Stimulated activated CD8-positive, alpha-beta memory T cell treated with anti-CD3 and anti-CD28 coated beads, Interleukin-2, amount 100 ng/mL, for 1 hour (primary cell): ENCODE measurements at places on chromosomes 13 and 19.

DNA sequence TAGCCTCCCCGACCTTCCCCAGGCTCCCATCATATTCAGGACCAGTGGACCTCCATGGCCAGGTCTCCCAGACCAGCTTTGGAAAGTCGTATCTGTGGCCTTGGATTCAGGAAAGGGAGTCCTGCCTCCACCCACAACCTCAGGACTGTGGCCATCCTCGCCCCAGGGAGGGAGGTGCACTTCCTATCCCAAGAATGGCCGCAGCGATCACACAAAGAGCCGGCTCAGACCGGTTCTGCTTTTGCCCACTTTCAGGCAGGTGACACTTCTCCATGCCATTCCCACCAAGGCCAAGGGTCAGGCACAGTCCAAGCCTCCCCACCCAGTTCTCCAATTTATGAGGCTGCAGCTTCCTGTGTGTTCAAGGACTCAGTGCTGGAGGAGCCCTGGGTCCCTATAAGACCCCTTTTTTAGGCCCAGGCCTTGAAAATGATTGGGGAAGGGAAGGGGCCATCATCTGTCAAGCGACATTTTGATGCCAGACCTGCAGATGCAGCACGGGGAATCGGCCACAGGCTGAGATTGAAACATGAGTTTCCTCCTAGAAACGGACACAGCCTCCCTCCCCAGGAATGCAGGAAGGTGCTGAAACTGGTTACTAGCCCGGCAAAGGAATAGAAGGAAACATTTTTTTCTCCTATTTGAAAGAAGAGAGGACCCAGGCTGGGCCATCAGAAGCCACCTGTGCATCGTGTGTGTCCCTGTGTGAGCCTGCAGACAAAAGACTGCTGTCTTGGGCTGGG, 65.6 kb upstream of the USE1 start:
- no peak for DNase-seq

DNA sequence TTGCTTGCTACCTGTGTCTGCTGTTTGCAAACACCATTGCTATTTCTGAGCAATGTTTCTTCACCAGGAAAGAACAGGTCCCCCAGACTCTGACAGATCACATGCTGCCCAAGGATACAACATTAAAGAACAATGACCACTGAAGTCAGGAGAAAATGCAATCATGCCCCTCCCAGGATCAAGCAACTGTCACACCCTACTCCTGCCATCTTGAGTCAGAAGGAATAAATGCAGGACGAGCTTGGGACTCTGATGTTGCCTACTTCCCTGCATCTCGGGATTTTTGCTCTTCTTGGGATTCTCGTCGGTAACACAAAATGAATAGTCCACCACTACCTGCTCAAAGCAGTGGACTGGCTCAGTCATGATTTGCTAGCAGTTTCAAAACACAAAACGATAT, 490.6 kb downstream of the COG6 start:
- no peak for DNase-seq

DNA sequence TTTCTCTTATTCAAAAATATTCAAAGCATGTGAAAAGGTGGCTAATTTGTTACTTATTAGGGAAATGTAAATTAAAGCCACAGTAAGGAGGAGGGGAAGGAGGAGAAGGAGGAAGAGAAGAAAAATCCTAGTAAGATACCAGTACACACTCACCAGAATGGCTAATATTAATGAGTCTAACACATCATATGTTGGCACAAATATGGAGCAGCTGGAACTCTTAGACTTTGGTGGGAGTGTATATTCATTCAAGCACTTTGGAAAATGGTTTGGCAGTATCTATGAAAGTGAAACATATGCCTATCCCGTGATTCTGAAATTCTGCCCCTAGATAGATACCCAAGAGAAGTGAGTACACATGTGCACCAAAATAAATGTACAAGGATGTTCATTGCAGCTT, 38.1 kb upstream of the RGCC start:
- no peak for DNase-seq

- no peak for DNase-seq
These were observed 710 bp upstream of the BTBD2 start for GRCh38 chr19:2016041-2016807.

GRCh38 chr19:17424743-17425365, 5.0 kb downstream of the MVB12A start:
- DNase-seq: no peak

DNA sequence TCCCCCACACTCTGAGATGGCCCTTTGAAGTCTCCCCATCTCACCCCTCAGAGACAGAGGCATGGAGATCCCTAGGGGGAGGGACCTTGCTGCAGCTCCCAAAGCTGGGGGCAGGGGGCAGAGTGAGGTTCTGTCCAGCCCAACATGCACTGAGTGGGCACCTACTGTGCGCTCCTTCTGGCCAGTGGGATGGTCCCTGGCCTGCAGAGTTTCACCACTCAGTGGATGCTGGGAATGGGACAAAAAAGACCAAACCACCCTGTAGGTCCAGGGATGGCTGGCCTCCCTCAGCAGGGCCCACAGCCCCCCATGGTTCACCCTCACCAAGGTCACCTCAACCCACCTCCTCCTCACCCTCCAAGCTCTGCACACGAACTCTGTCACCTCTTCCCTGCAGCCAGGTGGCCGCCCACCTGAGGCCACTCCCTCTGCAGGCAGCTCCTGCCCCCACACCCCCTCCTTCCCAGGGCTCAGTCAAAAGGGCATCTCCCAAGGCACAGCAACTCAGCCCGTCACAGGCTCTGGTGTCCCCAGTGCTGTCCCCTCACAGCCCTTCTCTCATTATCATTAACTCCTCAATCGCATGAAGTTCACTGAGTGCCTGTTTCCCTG, 16.1 kb downstream of the CEACAM21 start:
- DNase-seq: no peak

- DNase-seq: no peak
These were observed 12.0 kb upstream of the DZIP1 start for GRCh38 chr13:95656386-95657015.

DNA sequence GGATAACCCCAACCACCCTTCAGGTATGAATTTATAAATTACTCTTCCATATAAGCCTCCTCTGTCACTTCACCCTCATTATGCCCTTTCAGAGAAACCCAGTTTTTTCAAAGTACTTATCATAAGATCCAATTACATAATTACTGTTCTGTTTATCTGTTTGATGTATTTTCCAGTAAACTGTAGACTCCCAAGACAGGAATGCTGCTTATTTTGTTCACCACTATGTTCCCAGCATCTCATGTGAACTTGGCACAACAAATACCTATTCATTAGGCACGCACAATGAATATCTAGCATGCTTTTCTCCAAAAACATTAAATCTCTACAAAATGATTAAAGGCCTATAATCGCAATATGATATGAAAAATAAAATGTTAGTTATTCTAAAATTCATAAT, 13.2 kb downstream of the ENOX1 start:
- DNase-seq: no peak

DNA sequence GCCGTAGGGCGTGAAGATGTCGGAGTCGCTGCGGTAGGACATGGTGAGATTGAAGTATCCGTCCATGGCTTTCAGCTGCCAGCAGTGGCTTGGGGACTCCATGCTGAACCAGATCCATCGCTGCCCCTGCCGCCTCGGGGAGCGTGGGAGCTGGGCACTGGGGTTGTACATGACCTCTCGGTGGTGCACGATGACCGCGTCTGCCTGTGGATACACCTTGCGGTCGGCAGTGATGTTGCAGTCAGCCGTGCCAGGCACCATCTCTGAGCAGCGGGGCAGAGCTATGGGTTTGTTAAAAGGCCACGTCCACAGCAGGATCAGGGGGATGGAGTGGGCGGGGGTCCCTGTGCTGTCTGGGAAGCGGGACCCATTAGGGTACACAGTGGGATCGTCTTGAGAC, 7.4 kb downstream of the FUT6 start:
- no peak for DNase-seq

DNA sequence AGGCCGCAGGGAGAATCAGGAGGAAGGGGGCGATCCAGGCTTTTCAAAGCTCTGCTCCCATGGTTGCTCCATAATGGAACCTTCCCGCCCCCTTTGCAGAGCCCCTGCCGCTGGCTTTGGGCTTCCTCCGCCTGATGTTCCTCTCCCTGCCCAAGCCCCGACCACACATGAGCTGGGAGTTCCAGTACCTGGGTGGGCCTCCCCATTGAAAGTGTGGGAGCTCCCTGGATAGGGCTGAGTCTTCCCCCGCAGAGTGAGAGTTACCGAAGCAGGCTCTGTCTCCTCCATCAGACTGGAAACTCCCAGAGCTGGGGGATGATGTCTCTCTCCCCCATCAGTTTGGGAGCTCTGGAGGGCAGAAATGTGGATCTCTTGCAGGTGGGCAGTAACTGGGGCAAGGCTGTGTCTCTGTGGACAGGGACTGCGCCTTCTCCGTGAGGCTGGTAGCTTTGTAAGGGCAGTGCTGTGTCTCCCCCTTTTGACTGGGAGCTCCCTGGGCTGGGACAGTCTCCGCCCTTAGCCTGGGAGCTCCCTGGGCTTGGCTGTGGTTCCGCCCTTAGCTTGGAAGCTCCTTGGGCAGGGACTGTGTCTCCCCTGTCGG, 722 bp downstream of the DCAF15 start:
- DNase-seq: no peak
